ENCODE measurements at places on chromosomes 2 and 18.

GRCh38 chr2:118291251-118291880, 203.1 kb downstream of the INSIG2 start:
- DNase-seq, result no peak

- no peak for DNase-seq
Measured at GRCh38 chr2:145807968-145808367, 1288.0 kb upstream of the ZEB2 start.

DNA sequence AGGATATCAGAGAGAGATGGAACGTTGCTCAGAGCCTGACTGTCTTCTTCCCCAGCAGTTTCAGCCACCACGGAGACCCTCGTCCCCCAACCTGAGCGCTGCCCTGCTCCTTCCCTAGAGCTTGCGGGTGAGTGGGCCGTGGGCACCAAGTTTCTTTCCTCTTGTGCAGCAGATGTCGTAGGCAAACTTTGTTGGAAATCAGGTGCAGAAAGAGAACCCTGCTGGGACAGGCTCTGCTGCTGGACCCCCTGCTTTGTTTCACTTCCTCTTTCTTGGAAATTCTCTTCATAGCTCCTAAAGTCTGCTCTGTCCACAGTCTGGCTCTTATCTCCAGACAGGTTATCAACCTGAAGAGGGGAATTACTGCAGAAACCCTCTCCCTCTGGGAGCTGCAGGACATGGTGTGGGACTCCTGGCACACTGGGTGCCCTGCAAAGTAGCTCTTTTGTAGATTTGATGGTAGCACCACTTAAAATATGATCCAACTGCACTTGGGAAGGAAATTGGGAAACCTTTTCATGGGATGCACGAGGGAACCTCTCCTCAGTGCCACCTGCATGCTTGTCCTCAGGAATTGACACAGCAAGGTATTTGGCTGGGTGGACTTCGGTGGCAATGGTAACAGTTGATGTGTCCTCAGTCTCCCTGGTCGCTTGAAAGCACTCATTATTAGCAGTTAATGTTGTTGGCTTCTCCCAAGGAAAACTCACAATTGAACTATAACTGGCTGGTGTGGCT, 92.2 kb downstream of the ALPK2 start:
- no peak for DNase-seq

- no peak for DNase-seq
Measured at GRCh38 chr2:19689646-19690168, 212.1 kb downstream of the TTC32 start.

GRCh38 chr2:58039170-58039611, 7.4 kb upstream of the VRK2 start:
- DNase-seq, result no peak

- no peak for DNase-seq
Measured at GRCh38 chr2:86397986-86398385, 43.2 kb upstream of the KDM3A start.

DNA sequence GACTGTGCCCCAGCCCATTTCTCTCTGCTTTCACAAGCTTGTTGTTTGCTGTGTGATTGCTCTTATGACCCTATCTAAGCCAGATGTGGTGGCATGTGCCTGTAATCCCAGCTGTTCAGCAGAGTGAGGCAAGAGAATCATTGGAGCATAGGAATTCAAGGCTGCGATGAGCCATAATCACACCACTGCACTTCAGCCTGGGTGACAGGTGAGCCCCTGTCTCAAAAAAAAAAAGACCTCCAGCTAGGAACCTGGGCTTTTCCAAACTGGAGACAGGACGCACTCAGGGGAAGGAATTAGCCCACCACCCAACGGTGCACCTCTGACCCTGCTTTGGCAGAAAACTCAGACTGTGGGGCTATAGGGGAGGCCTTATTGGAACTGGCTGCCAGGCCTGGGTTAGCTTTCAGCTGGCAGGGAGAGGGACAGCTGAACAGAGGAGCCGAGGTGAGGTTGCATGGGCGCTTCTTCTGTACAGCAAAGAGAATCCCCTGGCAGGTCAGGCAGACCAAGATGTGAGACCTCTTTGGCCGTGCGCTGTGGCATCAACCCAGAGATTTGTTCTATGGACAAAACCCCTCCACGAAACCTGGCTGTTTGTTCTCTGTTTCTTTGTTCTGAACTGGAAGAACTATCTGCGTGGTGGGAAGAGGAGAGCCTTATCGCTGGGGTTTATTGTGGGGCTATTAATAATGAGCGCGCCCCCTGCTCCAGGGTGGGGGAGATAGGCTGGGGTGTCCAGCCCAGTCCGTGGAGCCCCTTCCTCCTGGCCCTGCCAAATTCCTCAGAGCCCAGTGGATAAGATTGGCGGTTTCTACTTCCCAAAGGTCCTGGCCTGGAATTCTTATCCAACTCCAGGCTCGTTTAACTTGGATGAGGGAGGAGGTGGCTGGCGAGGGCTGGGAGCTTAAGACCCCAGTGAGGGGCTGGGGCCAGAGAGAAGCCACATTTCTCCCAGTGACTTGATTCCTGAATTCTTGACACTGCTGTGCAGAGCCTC, 38.8 kb upstream of the SMAD7 start:
- no peak for DNase-seq

GRCh38 chr2:167293172-167293781, 405.0 kb downstream of the XIRP2 start:
- DNase-seq, result peak; percentile 23

GRCh38 chr18:55152801-55153200, 193.5 kb upstream of the CCDC68 start:
- DNase-seq, result no peak

GRCh38 chr2:14678761-14679160, 46.2 kb downstream of the LRATD1 start:
- no peak for DNase-seq

- no peak for DNase-seq
Measured at GRCh38 chr18:61829108-61829507, 63.7 kb downstream of the RNF152 start.

DNA sequence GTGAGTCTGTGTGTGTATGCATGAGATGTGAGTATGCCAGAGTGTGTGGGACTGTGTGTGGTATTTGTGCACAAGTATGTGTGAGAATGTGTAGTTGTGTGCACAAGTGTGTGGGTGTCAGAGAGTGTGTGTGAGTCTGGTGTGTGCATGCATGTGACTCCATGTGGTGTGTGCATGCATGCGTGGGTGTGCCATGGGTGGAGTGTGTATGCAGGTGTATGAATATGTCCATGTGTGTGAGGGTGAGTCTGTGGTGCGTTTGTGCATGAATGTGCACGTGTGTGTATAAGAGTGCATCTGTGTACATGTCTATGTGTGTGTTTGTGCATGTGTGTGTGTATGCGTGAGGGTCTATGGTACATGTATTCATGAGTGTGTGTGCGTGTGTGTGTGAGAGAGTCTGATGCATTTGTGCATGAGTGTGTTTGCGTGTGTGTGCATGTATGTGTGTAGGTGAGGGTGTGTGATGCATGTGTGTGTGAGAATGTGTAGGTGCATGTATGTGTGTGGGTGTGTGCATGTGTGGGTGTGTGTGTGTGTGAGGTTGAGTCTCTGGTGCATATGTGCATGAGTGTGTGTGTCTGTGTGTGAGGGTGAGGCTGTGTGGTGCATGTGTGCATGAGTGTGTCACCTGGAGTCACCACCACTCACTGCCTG, 226.8 kb downstream of the LDLRAD4 start:
- DNase-seq, result no peak

GRCh38 chr2:8606226-8606625, 75.6 kb upstream of the ID2 start:
- no peak for DNase-seq

- DNase-seq, result no peak
Measured at GRCh38 chr2:127612111-127612822, 33.7 kb upstream of the GPR17 start.

DNA sequence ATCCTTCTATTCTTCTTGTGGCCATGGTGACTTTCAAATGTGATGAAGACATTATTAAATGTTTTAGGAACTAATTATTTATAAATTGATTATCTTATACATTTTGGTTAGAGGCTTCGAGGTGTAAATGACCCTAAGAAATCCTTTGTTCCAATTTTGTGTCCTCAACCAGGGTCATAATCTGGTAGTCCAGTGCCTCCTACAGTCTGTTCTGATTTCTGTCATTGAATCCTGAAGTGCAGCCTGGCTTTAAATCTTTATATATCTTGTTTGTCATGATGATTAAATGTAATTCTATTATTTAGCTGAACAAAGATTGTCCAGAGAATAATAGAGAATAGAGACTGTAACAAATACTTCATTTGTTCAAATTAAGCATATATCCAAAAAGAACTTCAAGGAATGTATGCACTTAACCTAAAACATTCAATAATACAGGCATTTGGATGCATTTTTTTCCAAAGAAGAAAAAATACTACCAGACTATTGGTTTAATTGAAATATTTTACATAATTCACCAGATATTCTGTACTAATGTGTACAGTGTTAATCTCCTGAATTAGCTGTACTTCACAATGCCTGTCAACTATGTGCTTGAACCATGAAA, 89.8 kb downstream of the PRPF40A start:
- DNase-seq, result peak; percentile 18

DNA sequence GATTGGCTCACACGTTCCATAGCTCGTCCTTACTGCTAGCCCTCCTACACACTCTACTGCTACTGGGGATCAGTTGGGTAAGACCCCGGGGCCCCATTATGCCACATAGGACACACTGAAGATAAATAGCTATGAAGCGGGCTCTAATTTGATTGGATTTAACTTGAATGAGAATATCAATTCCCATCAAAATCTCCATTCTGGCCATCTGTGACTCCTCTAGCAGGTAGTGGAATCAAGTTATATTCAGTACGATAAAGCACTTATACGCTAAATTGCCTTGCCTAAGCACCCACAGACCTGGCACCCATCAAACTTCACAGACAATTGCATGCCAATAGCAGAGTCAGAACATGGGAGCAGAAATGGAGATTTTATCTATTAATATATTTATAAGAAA, 39.8 kb downstream of the CCDC68 start:
- DNase-seq, result no peak

DNA sequence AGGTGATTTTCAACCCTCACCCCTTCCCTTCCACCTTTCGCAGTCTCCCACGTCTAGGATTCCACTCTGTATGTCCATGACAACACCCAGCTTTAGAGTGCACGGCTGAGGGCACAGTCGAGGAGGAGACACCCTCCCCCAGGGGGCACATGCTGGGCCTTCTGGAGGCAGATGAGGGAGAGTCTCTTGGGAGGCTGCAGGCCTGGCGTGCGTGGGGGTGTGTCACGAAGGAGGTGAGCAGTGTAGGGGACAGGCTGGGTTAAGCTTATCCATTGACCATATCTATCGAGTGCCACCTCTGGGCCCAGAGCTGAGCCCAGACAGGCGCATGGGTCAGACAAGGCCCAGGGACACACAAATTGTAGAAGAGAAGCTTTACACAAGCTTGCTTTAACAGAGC, 18.8 kb downstream of the PROC start:
- DNase-seq, result no peak

GRCh38 chr18:50902797-50903196, 23.9 kb downstream of the ME2 start:
- peak; percentile 2 for DNase-seq

GRCh38 chr2:219461047-219461514, 26.4 kb downstream of the SPEG start:
- no peak for DNase-seq

DNA sequence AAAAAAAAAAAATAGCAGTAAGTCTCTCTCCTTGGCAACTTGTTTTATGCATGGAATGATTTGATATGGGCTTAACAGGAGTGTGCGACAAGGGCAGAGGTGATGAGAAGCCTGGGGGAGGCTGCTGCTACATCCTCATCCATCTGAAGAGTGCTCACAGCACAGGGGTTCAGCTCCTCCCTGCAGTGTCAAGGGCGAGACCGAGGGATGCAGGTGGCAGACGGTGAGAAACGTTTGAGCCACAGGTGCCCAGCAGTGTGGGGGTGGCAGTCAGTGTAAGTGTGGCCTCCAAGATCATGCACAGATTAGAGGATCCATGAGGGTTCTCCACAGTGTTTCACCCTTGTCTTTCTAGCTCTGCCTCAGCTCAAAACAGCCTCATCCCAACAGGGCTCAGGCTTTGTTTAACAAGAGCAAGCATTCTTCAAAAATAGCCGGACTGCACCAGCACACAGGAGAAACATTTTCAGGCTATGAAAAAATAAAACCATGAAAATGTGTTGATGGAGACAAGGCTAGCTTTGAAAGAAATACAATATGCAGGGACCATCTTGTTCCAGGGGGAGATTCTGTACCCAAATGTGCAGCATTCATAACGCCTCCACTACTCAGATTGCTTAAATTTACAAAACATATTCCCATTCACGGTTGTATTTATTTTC, 324.5 kb upstream of the MYT1L start:
- DNase-seq, result no peak

- DNase-seq, result no peak
Measured at GRCh38 chr18:53004798-53005197, 664.8 kb downstream of the DCC start.

DNA sequence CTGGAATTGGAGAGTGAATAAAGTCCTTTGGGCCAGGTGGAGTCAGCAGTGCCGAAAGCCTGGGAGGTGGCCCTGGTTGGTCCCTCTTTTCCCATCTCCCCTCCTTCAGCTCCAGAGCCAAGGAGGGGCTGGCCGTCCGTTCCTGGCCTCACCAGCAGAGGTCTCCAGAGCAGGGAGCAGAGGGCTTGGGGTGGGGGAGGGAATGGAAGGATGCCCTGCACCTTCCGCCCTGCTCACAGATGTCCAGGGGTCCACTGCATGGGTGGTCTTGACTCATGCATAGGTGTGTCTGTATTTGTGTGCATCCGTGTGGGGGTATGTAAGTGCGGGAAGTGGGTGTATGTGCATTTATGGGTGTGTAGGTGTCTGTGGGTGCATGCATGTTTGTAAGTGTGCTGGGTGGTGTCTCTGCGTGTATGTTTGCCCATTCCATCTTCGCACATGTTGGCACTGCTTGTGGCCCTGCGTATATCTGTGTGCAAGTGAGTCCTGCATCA, 201.8 kb downstream of the ZFP36L2 start:
- DNase-seq, result peak; percentile 15

- no peak for DNase-seq
Measured at GRCh38 chr2:227456772-227457171, 15.2 kb upstream of the AGFG1 start.

DNA sequence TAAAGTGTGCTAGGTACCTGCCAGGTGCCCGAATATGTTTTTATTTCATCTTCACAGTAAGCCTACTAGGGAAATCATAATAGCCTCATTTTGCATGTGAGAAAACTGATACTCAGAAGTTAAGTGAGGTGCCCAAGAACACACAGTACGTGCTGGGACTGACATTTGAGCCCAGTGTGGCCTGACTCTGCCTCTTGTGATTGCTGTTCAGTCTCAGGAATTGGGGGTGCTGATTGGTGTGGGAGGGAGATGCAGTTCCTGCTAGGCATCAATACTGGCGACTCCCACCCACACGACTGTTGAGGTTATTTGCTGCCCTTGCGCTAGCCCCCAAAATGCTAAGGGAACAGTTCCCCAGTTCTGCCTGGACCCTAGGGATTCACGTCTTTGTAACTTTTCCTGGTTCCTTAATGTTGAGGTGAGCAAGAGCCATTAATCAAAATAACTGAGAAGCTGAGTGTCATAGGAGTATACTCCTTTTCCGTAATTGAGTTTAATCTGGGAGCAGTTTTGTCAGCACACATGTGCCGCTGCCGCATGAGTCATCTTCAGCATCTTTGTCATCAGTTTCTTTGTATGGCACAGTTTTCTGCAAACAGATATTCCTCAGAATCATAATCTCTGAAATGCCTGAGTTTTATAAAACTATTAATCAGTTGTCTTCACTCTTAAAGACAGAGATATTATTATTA, 120.7 kb downstream of the NCK2 start:
- DNase-seq, result no peak
